ENCODE measurements at places on chromosomes 7 and 10.

DNA sequence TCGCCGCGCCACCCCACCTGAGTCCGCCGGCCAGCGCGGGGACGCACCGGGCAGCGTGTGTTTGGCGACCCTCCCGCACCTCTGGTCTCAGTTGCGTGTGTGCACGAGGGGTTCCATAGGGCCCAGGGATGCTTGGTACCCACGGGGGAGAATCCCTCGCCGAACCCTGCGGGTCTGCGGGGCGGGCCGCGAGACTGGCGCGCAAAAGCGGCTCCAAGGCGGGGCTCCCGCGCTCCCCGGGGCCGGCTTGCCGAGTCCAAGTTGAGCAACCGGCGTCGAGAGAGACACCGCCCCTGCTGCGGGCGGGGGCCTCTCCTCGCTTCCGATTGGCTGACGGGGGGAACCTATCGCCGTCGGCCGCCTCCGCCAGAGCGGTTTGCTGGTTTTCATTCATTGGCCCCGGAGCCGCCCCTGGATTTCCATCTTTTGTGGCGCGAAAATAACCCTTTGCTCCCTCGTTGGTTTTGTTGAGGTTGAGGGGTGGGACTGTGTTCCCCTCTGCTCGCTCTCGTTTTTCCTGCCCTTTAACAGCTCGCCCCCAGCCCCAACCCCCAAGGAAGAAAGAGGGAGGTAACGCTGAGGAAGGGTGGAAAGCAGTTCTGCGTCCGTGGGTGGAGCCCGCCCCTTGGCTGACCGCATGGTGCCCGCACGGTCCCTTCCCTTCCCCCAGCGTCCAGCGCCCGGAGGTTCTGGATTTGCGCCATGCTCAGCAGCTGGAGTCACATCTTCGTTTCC, 4.0 kb upstream of the IGF2BP3 start:
- DNase-seq, result peak; percentile 36

DNA sequence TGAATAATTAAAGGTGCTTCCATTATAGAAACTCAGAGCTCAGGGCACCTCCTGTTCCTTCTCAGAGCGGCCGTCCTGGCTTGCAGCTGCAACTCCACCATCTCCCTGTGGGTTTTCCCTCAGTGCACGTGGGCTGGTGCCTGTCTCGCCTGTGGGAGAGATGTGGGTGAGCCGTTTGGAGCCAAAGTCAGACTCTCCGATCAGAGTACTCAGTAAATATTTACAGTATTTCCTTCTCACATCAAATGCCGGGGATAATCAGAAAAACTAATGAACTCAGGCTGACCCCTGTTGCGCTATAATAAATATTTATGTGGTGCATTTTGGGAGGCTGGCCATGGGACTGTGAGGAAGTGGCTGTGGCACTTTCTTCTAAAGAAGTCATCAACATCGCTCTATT, 155.8 kb upstream of the HABP2 start:
- no peak for DNase-seq

DNA sequence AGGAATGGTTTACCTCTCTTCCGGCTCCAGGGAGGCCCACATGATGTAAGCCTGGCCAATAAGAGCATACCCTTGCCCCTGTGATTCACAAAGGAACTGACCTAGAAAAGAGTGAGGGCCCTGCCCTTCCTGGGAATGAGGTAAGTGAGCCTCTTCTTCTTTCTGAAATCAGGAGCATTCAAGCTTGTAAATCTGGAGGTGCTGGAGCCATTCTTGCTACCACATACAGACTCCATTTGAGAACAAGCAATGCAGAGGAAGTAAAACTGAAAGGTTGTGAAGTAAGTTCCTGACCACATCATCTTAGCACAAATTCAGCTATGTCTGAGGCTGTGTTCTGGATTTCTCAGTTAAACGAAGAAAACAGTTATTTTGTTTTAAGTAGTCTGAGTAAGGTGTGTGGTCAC, 132.2 kb downstream of the CD36 start:
- no peak for DNase-seq

GRCh38 chr10:99906470-99906869, 103.3 kb downstream of the DNMBP start:
- no peak for DNase-seq

DNA sequence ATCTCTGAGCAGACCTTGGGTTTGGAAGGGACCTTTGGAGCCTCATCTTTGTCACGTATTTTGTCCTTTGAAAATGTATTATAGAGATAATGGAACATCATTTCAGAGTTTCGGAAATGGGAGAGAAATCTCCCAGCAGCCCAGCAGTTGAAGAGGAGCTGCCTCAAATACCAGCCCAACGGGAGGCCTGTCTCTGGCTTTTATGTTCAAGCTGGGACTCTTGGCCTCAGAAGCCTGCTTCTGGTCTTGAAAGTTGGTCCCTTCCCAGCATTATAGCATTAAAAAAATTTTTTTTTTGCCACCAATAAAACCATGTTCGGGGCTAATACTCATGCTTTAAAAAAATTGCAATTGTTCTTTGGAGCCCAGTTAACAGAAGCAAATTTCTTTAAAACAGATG, 73.4 kb upstream of the CTBP2 start:
- no peak for DNase-seq

- no peak for DNase-seq
Observed at GRCh38 chr7:44583146-44583865, 1.3 kb upstream of the TMED4 start.

DNA sequence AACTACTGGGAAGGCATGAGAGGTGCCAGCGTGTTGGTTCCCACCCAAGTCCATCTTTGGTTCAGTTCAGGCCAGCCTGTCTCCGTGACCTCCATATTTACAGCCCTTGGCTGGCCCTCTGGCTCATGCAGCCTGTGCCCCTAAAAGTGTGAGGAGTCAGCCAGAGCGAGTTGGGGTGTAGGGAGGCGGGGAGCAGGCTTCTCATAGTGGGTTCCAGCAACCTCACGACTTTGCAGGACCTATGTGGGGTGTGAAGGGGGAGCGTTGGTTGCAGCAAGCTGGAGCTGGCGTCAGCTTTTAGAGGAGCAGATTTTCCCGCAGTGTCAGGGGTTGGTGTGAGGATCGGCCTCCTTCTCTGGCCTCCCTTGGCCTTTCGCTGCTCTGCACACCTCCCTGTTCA, 9.8 kb downstream of the TSPAN14 start:
- DNase-seq, result no peak
